ENCODE measurements at places on chromosomes 4 and X.

DNA sequence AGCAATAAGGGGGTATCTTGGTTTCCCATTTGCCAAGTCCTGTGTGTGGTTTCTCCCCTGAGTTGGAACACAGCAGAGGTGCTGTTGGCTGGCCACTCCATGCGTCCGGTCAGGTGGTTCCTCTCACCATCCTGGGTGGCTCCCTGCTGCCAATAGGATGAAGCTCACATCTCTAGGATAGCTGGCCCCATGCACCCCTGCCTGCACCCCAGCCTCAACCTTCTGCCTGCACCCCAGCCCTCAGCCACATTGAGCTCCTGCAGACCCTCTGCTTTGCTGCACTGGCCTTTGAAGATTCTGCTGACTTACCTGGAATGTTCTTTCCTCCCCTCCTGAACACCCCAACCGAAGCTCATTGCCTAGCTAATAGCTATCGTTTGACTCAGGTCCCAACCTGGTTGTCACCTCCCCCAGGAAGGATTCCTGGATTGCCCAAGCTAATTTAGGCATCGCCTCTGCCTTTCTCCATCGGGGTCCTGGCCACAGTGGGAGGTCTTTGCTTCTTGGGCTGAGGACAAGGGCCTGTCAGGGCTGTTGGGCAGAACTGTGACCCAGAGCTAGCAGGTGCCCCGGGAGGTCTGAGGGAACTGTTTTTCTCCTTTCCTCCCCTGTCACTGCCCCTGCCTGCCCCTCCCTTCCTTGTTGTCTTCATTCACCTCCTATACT is 36.6 kb upstream of the GRPEL1 start:
- DNase-seq = no peak

GRCh38 chrX:71556036-71556435 is 22.2 kb upstream of the GCNA start:
- DNase-seq = no peak

GRCh38 chrX:44898411-44899221 is 25.6 kb downstream of the KDM6A start:
- no peak for DNase-seq

DNA sequence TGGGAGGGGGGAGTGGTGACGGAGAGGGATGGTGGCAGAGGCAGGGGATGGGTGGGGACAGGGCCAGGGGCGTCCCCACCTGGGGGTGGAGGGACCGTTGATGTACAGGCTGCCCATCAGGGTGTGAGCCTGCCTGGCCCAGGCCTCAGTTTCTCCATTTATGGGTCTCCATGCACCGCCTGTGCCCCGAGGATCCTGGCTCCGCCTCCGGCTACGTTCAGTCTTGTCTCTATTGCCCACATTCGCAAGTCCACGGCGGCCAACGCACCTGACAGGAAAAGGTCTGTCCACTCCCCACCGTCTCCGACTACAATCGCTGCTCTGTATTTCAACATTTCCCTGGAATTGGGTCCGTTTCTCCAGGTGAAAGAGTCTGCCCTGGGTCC is 96.3 kb upstream of the NKX1-1 start:
- no peak for DNase-seq

Measured in cerebellar cortex (tissue), 1 donor.